ENCODE measurements at places on chromosomes 5 and 9.

GRCh38 chr9:109274884-109275730 lies 45.8 kb downstream of the EPB41L4B start:
- DNase-seq = no peak

DNA sequence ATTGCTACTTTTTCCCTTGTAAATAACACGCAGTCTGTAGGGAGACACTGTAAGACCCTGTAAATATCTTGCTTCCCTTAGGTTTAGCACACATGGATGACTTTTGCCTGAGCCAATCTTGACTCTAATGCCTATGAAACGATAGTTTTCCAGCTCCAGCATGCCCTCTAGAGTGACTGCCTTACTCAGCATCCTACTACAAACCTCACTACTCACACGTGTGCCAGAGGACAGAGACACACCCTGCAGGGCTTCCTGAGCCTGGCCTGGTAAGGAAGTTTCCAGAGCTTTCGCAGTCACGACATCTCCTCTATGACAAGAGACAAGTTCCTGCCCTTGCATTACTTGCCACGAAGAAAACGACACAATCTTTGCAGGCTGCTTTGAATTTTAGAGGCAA lies 138.1 kb downstream of the ATPSCKMT start:
- peak; percentile 39 for DNase-seq

DNA sequence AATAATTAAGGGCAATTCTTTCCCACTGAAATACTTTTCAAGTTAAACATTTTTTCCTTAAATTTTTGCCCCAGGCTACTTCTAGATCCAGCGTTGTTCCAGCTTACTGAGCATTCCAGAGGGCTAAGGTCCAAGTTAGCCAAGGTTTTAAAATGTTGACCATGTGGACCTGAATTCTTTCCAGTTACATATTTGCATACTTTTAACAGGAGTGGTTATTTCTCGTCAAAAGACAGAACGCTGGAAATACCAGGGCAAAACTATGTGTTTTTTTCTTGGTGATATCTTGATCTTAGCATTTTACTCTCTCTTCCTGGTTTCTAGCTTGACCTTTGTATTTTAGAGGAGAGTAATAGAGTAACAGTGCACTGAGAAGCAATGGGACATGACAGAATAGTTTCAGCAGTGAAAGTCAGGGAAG lies 32.8 kb downstream of the TMC1 start:
- DNase-seq = no peak

GRCh38 chr9:75112789-75113188 lies 24.5 kb downstream of the OSTF1 start:
- DNase-seq = no peak

DNA sequence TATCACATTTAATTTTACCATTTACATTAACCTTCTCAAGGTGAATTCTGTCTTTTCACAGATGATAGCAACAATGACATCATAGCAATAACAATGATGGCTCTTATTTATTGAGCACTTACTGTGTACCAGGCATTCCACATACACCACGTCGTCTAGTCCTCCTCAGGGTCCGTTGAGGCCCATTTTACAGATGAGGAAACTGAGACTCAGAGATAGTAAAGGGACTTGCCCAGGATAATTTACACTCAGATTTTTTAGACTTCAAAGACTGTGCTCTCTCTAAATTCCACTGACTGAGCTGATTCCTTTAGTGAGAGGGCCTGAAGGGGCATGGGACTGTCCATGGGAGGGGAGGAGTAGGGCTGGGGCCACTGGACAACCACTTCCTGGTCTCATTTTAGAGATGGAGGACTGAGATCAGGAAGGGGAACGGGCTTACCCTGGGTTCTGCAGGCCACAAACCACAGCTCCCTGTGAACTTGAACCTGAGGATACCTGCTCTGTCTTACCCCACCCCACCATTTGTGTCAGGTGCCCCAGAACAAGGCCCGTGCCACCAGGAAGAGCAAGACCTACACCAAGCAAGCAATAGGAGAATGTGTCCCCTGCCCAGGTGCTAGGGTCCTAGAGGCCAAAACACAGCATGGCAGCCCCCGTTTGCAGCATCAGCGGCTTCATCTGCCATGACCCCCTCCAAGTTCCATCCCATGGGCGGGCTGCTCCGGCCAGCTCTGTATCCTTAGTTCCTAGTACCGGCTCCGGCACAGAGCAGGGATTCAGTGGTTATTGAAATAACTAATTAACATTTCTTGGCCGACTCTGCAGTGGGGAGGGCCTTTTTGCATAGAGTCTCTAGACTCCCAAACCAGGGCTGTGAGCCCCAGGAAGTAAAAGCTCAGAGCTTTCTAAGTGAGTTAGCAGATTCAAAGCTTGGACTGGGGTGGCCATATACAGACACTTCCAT lies 96.6 kb downstream of the RGS3 start:
- DNase-seq = no peak

- DNase-seq = no peak
These were observed 134.8 kb upstream of the CD180 start for GRCh38 chr5:67331296-67331925.

GRCh38 chr9:128723352-128723865 lies 518 bp downstream of the ZDHHC12 start:
- no peak for DNase-seq

GRCh38 chr5:65938256-65938655 lies 11.9 kb downstream of the ERBIN start:
- DNase-seq = no peak

GRCh38 chr5:168479166-168479565 lies 7.1 kb upstream of the RARS1 start:
- DNase-seq = no peak

DNA sequence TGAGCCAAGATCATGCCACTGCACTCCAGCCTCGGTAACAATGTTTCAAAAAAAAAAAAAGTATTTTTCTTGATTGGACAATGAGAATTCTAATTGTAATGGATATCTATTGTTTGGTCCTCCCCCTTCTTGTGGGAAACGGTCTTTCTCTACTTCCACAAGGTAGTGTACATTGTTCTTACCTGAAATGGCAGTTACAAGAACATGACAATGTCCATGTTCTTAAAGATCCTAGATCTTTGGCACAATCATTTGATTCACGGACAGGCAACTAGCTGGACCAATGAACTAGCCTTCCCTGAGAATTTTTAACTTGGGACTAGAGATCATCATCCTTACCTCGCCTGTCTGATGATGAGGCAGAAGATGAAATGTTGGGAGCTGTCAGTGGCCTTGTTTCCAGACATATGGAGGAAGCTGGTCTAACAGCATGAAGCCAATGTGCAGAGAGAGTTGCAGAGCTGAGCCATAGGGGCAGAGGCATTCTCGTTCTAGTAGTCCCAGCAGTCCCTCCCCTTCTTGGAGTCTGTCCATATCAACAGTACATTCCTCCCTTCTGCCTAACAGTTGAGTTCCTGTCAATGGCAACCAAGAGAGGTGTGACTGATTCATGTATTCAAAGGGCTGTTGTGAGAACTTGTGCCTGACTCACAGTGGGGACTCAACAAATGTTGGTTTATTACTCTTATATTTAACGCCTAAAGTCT lies 2.1 kb upstream of the MARCHF6 start:
- no peak for DNase-seq

DNA sequence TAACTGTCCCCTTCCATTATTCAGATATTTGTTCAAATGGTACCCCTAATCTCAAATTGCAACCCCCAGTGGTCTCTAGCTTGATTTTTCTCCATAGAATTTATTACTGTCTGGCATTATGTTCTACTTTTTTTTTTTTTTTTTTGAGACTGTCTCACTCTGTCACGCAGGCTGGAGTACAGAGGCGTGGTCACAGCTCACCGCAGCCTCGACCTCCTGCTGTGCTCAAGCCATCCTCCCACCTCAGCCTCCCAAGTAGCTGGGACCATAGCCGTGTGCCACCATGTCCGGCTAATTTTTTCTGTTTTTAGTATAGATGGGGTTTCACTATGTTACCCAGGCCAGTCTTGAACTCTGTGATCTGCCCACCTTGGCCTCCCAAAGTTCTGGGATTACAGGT lies 2.0 kb upstream of the REEP5 start:
- no peak for DNase-seq

DNA sequence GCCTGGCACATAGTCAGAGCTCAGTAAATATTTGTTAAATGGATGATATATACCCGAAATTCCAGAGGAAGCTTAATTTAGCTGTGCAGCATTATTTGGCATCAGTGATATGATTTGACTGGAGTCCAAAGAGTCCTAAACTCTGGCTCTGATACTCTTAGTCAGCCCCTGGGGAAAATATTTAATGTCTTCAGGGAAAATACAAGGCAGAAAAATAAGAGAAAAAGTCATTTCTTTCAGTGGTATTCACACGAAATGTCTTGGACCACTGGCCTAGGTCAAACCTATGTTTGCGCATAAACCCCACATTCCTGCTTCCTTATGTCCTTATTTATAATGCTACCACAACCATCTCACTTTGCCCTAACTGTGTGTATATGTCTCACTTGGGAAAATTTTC lies 23.8 kb downstream of the GLRA1 start:
- DNase-seq = no peak

DNA sequence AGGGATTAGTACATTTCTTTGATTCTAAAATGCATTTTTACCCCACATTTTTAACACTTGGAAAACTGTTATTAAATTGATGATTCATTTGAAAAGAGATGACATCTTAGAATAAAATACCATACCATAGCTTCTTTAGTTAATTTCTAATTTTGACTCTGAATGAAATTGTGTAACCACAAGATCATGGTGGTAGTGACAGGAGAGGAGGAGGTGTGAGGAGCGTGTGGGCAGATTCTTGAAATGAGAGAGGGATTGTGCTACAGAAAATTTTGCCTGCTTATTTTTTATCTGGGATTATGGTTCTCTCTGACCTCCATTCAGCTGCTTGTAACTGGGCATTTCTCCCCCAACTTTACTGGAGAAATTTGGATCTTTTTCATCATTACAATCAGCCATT lies 173.3 kb upstream of the CLINT1 start:
- DNase-seq = no peak

DNA sequence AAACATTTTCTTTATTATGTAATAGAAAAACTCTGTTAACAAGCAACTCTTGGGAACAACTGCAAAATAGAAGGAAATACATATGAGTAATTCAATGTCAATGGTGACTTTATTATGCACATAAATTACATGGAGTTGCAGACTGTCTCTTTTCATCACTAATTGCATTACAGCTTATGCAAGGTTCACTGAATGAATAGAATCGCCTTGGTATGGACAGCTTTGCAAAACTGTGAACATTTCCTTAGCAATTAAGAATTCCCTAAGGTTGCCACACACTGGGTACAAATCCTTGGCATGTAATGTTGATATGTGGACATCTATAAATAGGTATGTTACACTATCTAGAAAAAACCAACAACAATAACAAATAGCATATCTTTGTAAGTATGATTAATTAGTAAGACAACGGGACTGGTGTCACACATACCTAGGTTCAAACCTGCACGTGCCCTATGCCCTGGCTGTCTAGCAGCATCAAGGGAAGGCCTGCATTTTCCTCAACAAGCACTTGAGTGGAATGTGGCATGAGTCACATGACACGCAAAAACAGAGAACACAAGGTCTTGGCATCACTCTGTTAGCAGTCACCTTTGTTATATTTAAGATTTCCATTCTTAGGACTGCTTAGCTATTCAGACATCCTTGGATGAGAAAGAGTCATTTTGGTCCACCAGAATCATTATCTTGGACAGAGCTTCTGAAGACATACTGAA lies 263.9 kb downstream of the CTNND2 start:
- DNase-seq = no peak

DNA sequence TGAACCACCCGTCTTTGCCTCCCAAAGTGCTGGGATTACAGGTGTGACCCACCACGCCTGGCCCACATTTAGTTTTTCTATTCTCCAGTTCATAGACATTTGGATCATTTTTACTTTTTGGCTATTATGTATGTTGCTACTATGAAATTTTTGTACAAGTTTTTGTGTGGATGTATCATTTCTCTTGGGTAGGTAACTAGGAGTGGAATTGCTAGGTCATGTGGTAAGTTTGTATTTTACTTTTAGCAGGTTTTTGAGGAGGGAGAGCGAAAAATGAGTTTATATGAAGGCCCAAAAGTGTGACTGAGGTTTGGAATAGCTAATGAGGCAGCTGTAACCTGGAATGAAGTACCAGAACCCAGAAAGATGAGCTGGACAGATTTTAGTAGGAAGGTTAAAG lies 35.2 kb downstream of the ARHGAP26 start:
- DNase-seq = no peak

- DNase-seq = no peak
These were observed 302.4 kb downstream of the MAT2B start for GRCh38 chr5:163807781-163808180.

GRCh38 chr5:59813761-59814536 lies 79.6 kb downstream of the PDE4D start:
- peak; percentile 51 for DNase-seq

GRCh38 chr5:83048277-83048676 lies 28.9 kb downstream of the TMEM167A start:
- DNase-seq = no peak

DNA sequence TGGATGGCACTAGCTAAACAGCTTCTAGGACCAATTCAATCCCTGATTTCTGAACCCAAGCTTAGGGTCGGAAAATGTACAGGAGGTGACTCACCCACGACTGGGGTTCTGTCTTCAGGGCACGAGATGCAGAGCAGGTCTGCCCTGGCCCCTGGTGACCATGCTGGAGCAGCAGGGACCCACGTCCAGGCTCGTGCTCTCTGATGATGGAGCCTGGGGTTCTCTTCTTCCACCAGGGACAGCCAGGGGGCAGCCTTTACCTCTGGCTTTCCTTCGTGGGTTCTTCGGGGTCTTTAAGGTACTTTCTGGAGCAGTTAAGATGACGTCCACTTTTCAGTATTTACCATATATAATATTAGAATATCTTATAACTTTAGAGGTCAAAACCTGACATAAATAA lies 2.1 kb downstream of the CFAP77 start:
- peak; percentile 75 for DNase-seq

- no peak for DNase-seq
These were observed 207.0 kb downstream of the CSNK1G3 start for GRCh38 chr5:123719004-123719403.

DNA sequence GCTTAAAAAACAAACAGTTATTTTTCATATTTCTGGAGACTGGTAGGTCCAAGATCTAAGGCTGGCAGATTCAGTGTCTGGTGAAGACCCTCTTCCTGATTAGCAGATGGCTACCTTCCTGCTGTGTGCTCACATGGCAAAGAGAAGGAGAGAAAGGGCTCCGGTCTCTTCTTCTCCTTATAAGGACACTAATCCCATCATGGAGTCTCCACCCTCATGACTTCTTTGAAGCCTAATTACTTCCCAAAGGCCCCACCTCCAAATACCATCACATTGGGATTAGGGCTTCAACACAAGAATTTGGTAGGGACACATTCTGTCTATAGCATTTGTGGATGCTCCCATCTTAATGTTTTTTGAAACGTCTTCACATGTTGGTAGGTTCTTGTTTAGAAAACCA lies 391.1 kb downstream of the TMEM161B start:
- no peak for DNase-seq

- DNase-seq = no peak
These were observed 14.4 kb downstream of the FGD3 start for GRCh38 chr9:92961627-92962302.

- no peak for DNase-seq
These were observed 191.6 kb downstream of the TRIM36 start for GRCh38 chr5:114977979-114978573.

GRCh38 chr5:122723606-122724352 lies 51.1 kb upstream of the SNX2 start:
- no peak for DNase-seq

Data from SK-N-SH (cell line).